ENCODE measurements at places on chromosomes 13 and 19.

DNA sequence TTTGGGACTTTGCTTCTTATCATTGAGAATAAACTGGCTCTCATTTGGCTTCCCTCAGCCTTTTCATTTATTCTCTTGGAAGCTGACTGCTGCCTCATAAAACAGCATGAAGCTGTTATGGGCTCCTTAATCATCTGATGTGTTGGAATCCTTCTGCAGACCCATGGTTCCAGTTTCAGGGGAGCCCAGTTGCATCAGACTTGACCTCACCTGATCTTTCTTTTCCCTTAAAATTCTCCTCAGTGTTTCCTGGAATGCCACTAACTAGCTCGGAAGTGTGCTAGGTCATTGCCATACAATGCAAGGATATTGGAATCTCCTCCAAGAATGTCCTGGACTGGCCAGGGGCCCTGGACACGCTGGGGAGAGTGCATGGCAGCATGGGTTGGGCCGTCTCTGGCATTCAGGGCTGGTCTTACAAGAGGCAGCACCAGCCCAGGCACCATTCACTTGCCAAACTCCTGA is 158.7 kb downstream of the FLT1 start:
- no peak for DNase-seq

GRCh38 chr13:100535426-100536135 is 53.0 kb downstream of the GGACT start:
- DNase-seq: no peak

GRCh38 chr19:31533114-31533513 is 183.9 kb upstream of the TSHZ3 start:
- DNase-seq: no peak

DNA sequence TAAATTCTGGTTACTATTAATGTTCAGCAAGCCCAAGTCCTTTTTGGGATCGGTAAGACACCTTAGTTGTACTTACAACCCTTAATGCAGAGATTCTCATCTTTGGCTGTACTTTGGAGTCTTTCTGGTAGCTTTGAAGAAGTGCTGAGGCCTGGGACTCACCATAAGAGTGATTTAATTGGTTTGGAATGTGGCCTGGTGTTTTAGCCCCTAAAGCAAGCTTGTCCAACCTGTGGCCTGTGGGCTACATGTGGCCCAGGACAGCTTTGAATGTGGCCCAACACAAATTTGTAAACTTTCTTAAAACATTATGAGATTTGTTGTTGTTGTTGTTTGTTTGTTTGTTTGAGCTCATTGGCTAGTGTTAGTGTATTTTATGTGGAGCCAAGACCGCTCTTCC is 215.3 kb downstream of the ZIC5 start:
- no peak for DNase-seq

- no peak for DNase-seq
Observed at GRCh38 chr13:39766464-39767158, 111.1 kb downstream of the COG6 start.

DNA sequence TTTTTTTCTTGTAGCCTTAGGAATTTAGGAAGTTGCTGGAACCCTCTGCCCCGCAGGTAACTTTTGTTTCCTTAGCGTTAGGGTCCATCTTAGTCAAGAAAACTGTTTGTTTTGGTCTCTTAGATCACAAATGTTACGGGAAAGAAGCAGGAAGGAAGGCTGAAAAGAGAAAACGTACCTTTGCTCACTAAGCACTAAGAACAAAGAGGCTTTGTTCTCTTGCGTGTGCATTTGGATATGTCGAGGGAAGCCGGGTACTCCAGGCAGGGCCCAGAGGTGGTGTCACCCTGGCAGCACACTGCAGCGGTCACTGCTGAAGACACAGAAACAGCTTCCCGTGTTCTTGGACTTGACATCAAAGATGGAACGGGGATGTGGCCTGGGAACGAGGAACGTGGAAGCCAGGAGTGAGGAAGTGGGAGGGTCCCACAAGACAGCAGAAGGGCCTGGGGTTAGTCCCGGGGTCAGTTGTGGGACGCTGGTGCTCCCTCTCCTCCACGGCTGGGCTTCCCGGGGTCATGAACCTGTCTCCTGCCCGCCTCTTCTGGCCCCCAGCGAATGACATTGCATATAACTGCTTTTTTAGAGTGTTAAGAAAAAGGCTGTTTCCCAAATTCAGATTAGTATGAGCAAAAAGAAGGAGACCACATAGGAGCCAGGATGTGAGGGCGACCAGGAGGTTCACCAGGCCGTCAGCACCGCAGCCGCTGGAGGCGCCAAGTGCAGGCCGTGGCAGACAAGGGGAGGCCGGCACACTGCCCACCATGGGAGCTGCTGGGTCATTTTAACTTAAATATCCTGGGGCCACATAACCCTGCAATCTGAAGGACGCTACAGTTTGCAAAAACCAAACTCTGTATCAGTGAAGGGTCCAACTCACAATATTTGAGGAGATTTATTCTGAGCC is 31.6 kb downstream of the ATP11A start:
- no peak for DNase-seq

GRCh38 chr13:71055644-71056043 is 811.4 kb downstream of the DACH1 start:
- no peak for DNase-seq

DNA sequence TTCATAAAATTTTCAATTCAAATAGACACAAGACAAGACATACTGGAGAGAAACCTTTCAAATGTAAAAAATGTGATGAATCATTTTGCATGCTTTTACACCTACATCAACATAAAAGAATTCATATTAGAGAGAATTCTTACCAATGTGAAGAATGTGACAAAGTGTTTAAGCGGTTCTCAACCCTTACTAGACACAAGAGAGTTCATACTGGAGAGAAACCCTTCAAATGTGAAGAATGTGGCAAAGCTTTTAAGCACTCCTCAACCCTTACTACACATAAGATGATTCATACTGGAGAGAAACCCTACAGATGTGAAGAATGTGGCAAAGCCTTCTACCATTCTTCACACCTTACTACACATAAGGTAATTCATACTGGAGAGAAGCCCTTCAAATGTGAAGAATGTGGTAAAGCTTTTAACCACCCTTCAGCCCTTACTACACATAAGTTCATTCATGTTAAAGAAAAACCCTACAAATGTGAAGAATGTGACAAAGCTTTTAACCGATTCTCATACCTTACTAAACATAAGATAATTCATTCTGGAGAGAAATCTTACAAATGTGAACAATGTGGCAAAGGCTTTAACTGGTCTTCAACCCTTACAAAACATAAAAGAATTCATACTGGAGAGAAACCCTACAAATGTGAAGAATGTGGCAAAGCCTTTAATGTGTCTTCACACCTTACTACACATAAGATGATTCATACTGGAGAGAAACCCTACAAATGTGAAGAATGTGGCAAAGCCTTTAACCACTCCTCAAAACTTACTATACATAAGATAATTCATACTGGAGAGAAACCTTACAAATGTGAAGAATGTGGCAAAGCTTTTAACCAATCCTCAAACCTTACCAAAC is 24.6 kb upstream of the ZNF431 start:
- DNase-seq: no peak

DNA sequence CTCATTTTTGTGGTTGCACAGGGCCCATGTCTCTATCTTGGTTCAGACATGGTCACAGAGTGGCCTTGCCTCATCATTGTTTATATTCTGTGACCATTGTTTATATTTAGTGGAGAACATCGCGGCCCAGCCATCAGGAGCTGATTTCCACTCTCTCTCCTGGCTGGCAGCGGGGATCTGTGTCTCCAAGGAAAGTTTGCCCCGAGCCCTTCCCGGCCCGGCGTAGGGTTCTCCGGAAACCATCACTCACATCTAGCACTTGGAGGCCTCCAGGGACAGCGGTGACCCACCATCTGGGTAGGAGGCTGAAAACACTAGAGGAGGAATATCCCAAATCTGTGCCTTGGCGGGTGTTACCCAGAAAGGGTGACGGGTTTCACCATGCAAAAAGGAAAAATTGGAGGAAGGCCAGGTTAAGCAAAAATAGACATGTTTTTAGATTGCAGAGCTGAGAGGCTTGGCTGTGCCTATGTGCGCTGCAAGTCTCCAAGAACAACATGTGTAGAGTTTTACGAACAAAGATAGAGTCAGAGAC is 726 bp upstream of the ZNF358 start:
- DNase-seq: no peak

DNA sequence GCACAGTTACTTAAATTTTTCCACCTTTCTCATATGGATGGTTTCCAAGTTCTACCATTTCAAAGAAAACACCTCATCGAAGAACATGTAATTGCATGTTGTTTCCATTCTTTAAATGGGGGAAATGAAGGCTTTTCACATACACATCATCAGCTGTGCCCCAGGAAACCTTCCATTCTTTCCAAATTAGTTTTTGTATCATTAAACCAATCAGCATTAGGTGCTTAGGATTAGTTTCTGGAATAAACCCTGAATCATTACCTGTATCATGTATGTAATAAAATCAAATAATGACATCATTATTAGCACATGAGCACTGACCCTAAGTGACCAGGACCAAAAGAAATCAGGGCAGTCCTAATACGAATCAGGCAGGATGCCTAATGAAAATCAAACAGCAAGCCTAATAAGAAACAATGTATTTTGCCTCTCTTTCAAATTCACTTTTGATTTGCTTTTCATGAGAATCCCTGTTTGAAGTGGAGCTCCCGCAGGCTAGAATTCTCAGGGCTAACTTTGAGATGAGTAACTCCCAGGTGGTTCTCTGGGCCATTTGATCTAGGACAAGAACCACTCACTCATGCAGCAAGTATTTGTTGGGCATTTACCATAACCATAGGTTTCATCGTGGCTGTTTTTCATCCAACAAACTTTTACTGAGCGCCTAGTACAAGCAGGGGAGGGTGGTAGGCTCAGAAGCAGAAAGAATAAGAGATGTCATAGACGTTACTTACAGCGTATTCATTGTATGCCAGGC is 89.2 kb downstream of the MZT1 start:
- no peak for DNase-seq

- DNase-seq: no peak
Observed at GRCh38 chr13:44128552-44129001, 245.0 kb upstream of the SERP2 start.

- DNase-seq: no peak
Observed at GRCh38 chr13:38045278-38046048, 175.9 kb upstream of the TRPC4 start.

GRCh38 chr13:28001049-28001448 is 12.6 kb upstream of the URAD start:
- DNase-seq: no peak

DNA sequence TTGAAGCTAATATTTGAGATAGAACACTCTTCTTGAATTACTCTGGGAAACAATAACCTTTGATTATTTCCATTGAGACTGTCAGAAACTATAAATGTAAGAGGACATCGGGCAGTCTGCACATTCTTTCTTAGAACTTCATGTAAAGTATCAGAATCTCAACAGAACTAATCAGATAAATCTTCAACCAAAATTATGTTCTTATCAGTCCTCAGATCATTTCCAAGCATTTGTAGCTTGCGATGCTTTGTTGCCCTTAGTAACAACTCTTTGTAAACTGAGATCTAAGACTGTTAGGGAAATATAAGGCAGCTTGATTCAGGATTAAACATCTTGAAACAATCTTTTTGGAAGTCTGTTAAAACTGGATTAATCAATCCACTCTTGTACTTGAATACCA is 70.3 kb downstream of the FNDC3A start:
- DNase-seq: no peak
